ENCODE measurements at places on chromosomes 1 and 21. TPM values are rescaled to one million over a fixed set of nuclear protein-coding genes. Genes with fewer than 3 reads are reported as not detected.

PDZK1 gene
- 2.1 TPM for polyA plus RNA-seq

- DNase-seq, result peak; percentile 33
Observed at GRCh38 chr1:231357831-231358354, 19.8 kb downstream of the SPRTN start.

- DNase-seq, result no peak
Observed at GRCh38 chr1:175200678-175201521, 8.3 kb upstream of the KIAA0040 start.

DNA sequence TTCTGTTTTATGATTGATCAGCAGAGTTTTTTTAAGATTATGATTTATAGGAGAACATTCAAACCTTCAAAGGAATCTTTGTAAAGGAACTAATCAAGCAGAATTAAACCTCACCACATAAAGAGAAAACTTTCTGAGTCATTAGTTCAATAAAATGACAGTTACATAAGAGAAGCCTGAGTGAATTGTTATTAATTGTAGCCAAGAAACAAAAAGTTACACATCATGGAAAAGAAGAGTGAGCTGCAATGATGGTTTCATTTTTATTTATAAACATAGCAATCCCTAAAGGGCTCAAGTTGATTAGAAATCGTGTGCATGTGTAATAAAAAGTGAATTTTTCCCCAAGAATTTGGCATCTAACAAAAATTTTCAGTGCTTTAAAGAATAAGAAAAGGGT, 731.4 kb downstream of the LTN1 start:
- no peak for DNase-seq

Measured in stomach (tissue), 19 donors.